A673 (cell line): ENCODE measurements at places on chromosomes 1 and 21.
A peak's percentile ranks its signal among the peaks of the same experiment; 100 is the strongest.

DNA sequence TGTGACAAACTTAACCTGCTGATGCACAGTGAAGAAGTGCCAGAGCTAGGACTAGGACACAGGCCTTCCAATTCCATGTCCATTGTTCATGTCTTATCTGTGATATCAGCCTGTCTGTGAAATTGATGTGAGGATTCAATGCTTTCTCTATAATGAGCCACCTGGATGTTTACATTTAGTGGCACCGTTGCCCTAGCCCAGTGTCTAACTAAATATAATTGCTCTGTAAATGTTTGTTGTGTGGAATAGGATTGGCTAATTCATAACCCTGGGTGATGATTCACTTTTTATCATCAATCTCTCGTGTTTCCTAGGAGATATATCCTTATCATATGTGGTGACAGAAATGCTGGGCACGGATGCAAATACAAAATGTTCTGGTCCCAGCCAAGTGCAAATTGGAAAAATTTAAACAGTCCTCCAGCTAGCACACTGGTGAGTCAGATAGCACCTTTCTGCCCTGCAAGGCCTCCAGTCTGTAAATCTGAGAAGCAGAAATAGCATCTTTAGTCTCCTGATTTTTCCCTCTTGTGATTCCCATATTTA is 46.9 kb upstream of the GNG12 start:
- no peak for DNase-seq

- no peak for DNase-seq
These were observed 6.5 kb upstream of the S100A7 start for GRCh38 chr1:153466908-153467307.

DNA sequence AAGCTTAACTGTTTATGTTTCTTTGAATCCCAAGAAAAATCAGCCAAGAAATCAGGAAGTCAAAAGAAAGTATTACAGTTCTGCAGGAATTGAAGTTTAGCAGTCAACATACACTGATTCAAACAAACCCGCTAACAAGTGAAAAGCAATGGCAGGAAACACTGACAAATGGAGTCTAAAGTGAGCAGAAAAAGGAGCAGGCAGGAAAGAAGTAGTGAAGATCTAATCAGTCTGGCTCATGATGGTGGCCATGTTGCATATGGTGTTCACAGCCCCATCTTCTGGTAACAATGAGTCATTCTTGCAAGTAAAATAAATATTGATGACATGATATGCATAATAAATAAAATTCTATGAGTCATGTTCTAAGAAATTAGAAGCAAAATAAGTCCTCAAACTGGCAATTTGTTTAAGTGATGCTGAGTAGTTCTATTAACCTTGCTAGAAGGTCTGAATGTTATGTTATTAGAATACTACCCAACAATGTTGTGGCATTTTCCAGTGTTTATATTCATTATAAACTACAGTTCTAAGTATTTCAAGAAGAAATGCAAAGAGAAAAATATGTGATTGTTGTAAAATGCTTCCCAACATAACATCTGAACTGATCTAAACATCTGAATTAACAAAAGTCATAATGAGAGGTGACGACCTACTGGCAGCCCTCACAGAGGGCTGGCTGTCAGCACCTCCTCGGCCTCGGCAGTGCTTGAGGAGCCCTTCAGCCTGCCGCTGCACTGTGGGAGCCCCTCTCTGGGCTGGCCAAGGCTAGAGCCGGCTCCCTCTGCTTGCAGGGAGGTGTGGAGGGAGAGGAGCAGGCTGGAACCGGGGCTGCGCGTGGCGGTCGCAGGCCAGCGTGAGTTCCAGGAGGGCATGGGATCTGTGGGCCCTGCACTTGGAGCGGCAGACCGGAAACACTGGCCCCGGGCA is 5.7 kb upstream of the ACBD6 start:
- DNase-seq: peak; percentile 29

- DNase-seq: no peak
These were observed 60.6 kb downstream of the VPS26C start for GRCh38 chr21:37206496-37206895.

DNA sequence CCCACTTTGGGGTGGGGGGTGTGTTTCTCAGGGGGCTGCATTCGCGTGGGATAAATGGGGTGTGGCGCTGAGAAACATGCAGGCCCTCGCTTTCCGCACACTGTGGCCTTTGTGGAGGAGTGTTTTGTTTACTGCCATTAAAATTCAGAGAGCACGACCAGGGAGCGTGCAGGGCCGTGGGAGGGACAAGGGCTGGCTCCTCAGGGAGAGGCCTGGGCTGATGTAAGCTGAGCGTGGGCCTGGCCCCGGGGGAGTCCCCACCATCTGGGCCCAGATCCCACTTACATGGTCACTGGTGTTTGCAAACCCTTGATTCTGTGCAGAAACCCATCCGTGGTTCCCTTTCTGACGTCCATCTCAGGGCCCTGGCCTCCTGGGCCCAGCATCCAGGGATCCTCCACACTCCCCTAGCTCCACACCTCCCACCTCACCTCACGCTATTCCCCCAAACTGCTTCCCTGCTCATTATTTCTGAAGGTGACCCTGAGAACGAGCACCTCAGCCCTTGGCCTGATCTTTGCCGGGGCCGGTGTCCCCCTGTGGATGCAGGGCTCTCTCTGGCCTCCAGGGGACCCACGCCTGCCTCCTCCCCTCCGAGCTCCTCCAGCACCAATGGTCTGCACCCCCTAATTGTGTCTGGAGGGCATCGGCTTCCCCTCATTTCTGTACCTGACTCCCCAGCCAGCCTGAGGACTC is 92.5 kb upstream of the SIM2 start:
- no peak for DNase-seq

GRCh38 chr1:206430031-206430983 is 40.0 kb upstream of the IKBKE start:
- DNase-seq: no peak

DNA sequence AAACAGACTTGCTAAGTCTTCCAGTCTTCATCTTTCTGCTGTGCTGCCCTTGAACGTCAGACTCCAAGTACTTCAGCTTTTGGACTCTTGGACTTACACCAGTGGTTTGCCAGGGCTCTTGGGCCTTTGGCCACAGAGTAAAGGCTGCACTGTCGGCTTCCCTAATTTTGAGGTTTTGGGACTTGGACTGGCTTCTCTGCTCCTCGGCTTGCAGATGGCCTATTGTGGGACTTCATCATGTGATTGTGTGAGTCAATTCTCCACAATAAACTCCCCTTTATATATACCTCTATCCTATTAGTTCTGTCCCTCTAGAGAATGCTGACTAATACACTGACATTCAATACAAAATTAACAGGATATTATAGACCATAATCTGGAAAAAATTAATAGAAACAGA is 628.1 kb downstream of the PLPP3 start:
- no peak for DNase-seq

GRCh38 chr1:192943108-192943507 is 116.1 kb downstream of the UCHL5 start:
- no peak for DNase-seq

DNA sequence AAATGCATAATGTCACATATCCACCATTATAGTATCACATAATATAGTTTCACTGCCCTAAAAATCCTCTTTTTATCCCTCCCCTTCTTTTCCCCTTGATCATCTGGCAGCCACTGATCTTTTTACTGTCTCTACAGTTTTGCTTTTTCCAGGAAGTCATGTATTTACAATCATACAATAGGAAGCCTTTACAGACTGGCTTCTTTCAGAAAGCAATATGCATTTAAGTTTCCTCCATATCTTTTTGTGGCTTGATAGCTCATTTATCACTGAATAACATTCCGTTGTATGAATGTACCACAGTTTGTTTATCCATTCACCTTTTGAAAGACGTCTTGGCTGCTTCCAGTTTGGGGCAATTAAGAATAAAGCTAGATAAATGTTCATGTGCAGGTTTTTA is 14.3 kb upstream of the WDTC1 start:
- no peak for DNase-seq

DNA sequence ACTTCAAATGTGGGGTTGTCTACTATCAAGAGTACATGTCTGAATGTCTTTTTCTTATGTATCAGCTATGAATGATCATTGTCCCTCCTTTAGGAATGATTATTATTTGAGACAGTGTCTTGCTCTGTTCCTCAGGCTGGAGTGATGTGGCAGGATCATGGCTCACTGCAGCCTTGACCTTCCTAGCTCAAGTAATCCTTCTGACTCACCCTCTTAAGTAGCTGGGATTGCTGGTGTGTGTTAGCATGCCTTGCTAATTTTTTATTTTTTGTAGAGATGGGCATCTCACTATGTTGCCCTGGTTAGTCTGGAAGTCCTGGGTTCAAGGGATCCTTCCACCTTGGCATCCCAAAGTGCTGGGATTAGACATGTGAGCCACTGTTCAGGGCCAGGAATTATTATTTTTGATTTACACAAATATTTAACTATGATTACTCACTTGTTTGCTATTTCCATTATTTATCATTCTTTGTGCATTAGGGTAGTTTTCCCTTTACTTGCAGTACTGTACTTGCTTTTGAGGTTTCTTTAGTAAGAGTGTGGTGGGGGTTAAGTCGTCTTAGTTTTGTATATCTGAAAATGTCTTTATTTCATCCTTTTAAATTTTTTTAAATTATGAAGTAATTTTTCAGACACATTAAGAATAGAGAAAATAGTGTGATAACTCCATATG is 12.8 kb downstream of the S100A7 start:
- DNase-seq: no peak

GRCh38 chr1:18922319-18922726 is 20.0 kb upstream of the ALDH4A1 start:
- peak; percentile 62 for DNase-seq

- DNase-seq: no peak
These were observed 60.9 kb downstream of the TNN start for GRCh38 chr1:175128523-175128922.

- no peak for DNase-seq
These were observed 131.7 kb downstream of the HHIPL2 start for GRCh38 chr1:222416001-222416791.

DNA sequence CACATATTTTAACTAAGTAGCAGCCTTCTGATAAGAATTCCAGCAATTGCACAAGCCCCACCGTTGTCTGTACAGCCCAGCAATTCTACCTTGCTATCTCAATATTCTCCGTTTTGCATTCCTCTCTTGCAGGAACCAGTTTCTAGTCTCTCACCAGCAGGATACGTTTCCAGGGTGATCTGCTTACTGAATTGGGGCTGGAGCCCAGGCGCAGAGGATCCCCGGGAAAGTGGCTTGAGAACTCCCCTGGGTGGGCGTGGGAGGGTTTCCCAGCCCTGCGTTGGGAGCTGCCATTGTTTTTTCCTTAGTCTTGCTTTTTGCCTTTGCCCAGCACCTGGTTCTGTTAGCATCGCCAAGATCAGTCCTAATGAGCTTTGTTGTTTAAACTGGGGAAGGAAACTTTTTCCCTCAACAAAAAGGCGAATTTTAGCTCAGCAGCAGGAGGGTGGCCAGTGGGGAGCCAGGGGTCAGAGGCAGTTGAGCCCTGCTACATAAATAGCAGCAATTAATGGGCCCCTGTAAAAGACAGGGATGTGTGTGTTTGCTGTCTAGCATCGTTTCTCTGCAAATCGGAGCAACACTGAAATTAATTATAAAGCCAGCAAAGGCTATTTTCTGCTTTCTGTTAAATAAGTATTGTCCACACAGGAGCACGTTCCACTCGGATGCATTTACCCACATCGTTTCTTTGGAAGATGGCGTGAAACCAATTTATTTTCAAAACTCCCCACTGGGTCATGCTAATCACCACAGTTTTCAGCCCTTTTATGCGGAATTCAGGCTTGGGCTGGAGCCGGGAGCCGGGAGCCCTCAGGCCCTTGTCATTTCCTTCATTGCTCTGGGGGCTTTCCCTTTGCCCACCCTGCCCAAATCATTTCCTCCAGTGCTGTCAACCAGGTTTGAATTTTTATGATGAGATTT is 36.6 kb downstream of the HUNK start:
- DNase-seq: no peak

GRCh38 chr1:202966006-202966898 is 805 bp downstream of the CYB5R1 start:
- no peak for DNase-seq

DNA sequence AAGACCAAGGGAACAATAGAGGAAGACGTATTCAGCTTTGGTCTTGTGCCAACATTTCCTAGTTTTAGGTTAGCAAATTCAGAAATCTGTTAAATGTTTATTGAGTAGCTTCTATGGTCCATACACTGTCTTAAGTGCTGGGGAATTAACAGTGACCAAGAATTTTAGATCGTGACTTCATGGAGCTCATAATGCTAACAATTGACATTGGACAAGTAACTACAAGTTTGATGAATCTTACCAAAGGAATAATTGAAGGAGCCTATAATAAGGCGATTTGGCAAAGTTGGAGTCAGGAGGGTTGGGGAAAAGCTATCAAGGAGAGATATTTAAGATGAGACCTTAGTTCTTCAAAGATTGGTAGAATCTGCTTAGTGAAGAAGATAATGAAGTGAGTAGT is 1.4 kb upstream of the SLAMF9 start:
- no peak for DNase-seq

GRCh38 chr1:210332233-210332632 is 3.5 kb downstream of the HHAT start:
- DNase-seq: no peak

DNA sequence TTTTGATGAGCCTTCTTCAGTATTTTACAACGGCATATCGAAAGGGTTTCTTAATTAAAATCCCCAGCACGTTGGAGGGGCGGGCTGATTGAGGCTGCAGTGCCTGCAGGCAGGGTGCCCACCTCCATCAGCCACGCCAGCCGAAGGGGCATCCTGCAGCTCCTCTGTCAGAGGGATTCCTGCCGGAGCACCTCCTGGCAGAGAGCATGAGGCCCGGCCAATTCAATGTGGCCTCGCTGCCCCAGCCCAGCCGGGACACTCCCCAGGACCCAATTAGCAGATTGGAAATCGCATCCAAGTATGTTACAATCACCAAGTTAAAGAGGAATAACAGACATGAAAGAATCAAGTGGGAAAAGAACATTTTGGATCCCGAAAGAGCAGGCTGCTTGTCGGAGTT is 216.6 kb downstream of the ST6GALNAC3 start:
- no peak for DNase-seq

DNA sequence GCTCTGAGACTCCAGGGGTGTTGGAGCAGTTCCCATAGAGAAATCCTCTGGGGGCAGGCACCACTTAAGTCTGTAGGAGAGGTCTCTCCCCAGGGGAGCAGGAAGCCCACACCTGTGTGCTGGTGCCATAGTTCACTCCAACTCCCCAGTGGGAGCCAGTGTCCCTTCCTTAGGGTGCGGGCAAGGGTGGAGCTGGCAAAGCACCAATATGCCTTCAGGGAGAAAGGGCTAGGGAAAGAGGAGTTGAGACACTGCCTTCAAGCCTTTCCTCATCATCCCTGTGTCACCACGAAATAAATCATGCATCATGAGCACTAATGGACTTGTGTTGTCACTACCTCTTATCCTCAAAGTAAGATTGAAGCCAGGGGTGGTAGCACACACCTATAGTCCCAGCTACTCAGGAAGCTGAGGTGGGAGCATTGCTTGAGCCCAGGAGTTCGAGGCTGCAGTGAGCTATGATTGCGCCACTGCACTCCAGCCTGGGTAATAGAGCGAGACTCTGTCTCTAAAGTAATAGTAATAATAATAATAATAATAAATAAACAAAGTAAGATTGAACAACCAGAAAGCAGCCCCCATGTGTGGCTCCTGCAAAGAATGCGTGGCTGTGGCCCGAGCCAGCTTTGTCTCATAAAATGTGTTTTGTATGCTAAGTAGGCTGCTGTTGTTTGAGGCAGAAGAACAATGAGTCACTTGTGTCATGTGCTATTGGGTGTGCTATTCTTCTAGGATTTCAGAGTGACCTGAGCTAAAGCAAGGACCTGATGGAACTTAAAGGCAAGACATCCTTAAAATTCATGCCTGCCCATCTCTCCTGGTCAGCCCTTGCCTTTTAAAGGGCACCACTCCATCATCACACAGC is 6.7 kb upstream of the TIE1 start:
- DNase-seq: no peak
